ENCODE measurements at places on chromosomes 12 and 14. TPM values are rescaled to one million over a fixed set of nuclear protein-coding genes. Genes with fewer than 3 reads are reported as not detected.

Gene TCL1B
- total RNA-seq, result not detected

DNA sequence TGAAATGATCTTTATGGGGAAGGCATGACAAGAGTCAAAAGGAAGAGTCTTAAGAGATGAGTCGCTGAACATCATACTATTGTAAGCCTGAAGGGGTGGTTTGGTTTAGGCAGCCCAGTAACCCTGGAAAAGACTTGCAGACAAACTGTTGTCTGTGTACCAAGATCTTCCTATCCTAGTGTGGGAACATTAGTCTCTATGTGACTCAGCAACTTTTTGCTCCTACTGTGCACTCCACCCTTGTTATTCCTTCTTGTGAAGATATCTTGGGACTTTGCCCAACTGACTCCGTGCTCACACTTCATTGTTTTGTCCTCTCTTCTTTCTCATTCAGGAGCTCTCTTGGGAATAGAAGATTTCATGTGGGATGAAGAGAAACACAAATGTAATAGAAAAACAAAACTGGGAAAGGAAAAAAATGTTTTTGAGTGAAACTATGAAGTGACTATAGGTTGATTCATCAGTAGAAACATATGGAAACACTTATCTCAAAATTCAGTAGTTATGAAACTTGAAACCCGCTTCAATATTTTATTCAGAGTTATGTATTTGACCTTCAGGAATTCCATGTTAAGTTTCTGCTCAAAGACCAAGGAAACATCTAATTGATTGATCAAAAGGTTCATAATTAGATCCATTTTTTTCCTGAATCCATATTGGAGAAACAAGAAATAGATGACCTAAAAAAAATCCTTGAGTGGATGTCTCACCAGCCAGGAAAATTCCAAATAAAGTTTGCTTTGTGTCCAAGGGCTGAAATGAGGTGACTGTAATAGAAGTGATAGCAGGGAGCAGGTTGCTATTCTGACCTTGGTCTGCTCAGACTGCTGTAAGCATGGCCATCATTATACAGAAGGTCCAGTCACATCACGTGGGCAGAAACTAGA lies 67.2 kb downstream of the BTG1 start:
- no peak for DNase-seq

Gene ARPC3
- total RNA-seq, result 363 TPM

- DNase-seq, result no peak
These were observed 214.5 kb upstream of the DDHD1 start for GRCh38 chr14:53367644-53368026.

Gene CPNE6
- total RNA-seq, result 0.26 TPM

DNA sequence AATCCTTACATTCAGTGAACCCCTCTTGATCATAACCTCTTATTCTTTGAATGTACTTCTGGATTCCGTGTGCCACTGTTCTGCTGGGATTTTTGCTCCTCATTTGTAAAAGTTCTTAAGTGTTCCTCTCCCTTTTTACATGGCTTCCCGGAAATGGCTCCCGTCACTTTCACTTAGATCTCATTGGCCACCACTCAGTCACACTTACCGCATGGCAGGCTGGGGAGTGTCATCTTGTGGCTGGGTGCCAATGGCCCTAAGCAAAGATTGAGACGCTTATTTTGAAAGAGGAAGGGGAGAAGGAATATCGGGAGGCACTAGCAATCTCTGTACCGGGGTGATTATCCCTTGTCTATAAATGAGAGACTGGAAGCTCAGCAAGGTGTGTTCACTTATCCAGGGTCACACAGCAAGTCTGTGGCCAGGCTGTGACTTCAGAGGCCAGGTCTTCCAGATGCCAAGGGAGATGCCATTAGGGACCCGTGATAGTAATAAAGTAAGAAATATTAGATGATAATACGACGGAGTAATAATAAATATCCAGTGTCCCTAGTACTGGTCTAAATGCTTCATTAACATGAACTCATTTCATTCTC lies 68.8 kb downstream of the RNFT2 start:
- DNase-seq, result no peak

Gene CLEC1B
- total RNA-seq, result not detected

Gene SPX
- total RNA-seq, result 0.66 TPM

DNA sequence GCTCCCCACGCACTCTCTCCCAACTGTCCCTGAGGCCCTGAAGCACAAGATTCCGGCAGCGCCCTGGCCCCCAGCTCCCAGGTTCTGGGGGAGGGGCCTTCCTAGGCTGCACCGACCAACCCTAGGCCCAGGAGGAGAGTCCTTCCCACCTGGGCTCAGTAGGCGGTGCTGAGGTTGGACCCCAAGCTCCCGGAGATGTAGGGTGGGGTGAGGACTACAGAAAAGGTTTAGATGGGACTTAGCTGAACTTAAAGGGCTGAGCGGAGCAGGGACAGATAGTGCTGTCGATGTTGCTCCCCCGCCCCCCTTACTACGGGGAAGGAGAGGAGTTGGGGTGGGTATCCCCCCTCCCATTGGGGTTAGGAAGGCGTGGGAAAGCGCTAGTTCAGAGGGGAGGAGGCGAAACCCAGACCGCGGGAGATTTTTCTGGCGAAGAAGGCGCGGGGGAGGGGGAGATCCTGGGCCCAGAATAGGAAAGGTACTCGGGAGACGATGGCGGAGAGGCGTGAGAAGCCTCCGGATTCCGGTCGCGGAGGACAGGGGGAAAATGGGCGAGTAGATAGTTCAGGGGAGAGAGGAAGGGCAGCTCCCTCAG lies 4.2 kb upstream of the BAZ2A start:
- no peak for DNase-seq

- no peak for DNase-seq
These were observed 21.1 kb upstream of the PITPNM2 start for GRCh38 chr12:123171967-123172366.

Gene PITPNM2
- total RNA-seq, result 15.4 TPM

GRCh38 chr12:52984136-52984535 lies 22.1 kb upstream of the EIF4B start:
- no peak for DNase-seq

DNA sequence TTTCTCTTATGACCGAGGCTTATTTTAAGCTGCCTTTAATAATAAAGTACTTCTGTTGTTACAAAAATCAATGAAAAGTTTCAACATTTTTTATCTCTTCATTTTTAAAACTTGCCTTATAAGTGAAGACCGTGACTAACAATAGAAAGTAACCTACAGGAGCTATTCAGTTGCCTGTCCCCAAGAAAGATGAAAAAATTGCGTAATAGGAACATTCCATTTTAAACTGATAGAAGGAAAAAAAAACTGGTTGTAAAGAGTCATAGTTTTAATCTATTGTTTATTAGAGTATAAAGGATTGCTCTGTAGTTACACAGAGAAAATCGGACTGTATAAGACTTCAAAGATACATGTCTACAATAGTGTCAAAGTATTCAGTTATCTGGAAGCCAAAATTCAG lies 83.3 kb downstream of the DAAM1 start:
- no peak for DNase-seq

- DNase-seq, result no peak
These were observed 466.1 kb downstream of the PRKD1 start for GRCh38 chr14:29461506-29461905.

Measured in esophagus muscularis mucosa (tissue), 4 donors.